ENCODE measurements at places on chromosomes 2 and 18. TPM values are rescaled to one million over a fixed set of nuclear protein-coding genes. Genes with fewer than 3 reads are reported as not detected.

FLACC1 gene
- polyA plus RNA-seq: 0.32 TPM

PPP1R1C gene
- 0.34 TPM for polyA plus RNA-seq

PTPRN gene
- 22.0 TPM for polyA plus RNA-seq

ANKRD62 gene
- polyA plus RNA-seq: not detected

CD8B2 gene
- not detected for polyA plus RNA-seq

- no peak for DNase-seq
Observed at GRCh38 chr2:119567292-119567691, 23.0 kb downstream of the CFAP221 start.

DNA sequence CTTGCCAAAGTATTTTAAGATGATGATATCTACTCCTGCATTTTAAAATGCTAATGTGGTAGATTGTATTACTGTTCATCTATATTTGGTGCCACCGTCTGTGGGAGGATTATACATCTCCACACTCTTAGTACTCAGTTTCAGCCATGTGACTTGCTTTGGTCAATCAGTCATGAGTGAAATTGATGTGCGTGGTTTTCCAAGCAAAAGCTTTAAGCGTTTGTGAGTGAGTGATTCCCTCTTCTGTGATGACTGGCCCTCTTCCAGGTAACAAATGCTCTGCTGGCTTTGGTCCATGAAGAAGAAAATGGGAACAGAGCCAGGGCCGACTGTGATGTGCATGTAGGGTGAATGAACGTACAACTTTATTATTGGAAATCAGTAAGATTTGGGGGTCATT is 330.4 kb downstream of the LPIN1 start:
- no peak for DNase-seq

- no peak for DNase-seq
Observed at GRCh38 chr18:62935994-62936393, 220.7 kb downstream of the PHLPP1 start.

- DNase-seq: no peak
Observed at GRCh38 chr2:99619151-99619550, 129.3 kb upstream of the REV1 start.

- DNase-seq: no peak
Observed at GRCh38 chr2:2921011-2921720, 456.5 kb downstream of the EIPR1 start.

- DNase-seq: peak; percentile 60
Observed at GRCh38 chr2:86477349-86477748, 36.2 kb downstream of the KDM3A start.

DNA sequence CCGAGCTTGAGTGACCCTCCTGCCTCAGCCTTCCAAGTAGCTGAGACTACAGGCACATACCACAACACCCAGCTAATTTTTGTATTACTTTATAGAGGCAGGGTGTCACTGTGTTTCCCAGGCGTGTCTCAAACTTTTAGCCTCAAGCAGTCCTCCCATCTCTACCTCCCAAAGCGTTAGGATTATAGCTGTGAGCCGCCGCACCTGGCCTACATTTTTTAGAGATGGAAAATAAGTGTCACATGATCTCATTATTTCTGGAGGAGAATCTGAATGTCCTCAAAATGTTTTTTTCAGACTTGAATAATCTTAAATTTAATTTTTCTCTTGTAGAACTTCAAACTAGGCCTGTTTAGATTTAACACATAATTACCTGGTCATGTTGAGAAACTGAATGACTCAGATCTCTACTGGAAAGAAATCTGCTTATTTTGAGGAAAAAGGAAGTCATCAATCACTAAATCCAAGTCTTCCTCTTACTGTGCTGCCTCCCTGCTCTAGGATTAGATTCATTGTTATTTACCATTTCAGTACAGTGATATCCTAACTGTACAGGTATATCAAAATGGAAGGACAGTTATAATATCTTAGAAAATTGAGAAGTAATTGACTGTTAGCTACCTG is 92.4 kb downstream of the COX7A2L start:
- peak; percentile 28 for DNase-seq

DNA sequence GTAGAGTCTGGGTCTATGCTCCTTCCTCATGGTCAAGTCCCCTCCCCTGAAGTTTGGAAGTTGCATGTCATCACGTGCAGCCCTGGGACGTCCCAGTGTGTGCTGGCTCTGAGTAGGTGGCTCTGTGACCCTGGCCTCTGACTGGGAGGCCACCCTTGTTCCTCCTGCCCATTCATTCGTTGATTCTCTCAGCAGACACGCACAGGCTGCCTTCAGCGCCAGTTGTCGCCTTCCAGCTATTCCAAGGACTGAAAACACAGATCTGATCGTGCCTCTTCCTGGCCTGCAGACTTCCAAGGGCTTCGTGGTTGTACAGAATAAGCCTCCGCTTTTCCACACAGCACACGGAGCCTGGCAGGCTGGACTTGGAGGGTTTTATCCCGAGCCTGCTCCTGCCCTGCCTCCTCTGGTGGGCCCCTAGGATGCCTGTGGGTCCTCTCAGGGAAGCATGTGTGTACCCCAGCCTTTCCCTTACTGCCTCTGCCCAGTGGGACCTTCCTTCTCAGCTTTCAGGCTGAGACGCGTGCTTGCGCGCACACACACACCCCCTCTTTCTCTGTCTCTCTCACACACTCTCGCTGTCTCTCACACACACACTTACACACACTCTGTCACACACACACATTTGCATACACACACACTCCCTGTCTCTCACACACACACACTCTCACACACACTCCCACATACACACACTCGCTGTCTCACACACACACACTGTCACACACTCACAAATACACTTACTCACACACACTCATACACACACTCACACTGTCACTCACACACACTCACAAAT is 17.7 kb downstream of the SH3BP4 start:
- DNase-seq: no peak

DNA sequence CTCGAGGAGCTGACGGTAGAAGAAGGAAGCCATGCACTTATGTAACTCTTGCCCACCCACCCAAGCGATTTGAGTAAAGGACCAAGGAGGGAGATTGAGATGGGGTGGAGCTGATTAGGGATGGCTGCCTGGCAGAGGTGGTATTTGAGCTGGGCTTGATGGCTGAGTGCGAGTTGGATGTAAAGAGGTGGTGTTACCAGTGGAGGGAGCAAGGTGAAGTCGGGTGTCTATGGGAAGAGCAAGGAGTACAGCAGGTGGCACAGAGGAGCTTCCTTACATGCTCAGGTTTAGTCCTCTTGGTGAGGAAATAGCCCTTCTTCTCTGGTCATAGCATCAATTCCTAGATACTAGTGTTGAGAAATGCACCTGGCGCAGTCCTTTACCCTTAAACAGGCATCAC is 294.2 kb upstream of the SKOR2 start:
- no peak for DNase-seq

- DNase-seq: no peak
Observed at GRCh38 chr2:7071916-7072556, 154.8 kb downstream of the RNF144A start.

DNA sequence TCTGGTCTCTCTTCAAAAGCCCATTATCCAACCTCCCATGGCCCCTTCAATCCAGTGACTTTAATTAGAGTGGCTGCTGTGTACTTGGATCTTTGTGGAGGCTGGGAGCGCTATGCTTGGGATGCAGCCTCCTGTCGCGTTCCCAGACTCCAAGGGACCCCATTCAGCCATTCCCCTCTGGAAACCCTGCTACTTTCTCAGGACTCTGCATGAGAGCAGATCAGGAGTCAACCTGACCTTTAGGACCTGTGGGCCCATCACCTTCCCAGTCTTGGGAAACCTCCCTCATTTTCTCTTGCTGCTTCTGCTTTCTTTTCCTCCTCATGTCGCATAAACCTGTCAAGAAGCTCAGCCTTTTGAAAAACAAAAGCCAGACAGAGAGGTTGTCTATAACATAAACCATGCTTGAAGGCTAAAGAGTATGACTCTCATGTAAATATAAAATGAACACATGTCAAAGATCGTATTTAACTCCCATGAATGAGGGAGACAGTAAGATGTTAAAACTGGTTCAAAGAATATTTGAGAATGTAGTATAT is 143.1 kb upstream of the PELI1 start:
- no peak for DNase-seq

DNA sequence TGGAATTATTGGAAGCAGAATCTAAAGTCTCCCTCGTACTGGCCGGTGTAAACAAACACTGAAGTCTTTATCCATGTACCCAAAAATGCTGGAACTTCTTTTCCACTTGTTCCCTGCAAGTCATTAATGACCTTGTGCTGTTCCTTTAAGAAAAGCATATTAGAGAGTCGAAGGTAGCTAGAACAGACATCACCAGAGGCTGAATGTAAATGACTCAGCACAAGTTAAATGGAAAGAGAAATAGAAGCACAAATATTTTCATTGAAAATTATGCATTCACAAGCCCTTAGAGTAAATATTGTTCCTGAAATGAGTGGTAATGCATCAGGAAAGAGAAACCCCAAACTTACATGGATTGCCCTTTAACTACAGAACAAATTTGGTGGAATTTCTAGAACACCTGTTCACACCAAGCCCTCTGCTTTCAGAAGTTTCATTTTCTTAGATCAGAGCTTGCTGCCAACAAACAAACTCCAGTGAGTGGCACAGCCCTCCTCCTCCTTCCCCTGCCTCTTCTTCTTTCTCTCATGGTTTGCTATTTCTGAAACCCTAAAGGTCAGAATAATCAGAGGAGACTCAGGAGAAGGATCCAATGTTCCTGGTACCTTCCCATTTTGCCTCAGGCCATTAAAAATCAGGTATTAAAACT is 264.3 kb downstream of the TXNL1 start:
- peak; percentile 26 for DNase-seq

- DNase-seq: no peak
Observed at GRCh38 chr18:378079-378478, 110.2 kb upstream of the THOC1 start.

GRCh38 chr2:11799826-11800225 is 53.4 kb downstream of the LPIN1 start:
- DNase-seq: no peak

GRCh38 chr2:216535454-216535995 is 36.9 kb downstream of the RPL37A start:
- DNase-seq: peak; percentile 99

DNA sequence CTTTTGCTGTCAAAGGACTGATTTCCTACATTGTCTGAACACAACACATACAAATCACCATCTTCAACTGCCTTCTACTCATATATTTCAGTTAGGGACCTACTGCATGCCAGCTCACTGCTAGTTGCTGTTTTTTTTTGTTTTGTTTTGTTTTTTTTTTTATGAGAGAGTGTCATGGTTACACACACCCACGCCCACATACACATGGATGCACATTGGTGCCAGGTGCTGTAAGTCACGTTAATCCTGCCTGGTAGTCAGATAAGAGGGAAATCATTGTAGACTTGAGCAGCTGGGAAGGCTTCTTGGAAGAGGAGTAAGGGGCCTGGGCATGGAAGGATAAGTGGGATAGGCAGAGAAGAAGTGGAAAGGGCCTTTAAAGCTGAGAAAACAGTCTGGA is 209.9 kb downstream of the TDRD15 start:
- no peak for DNase-seq

DNA sequence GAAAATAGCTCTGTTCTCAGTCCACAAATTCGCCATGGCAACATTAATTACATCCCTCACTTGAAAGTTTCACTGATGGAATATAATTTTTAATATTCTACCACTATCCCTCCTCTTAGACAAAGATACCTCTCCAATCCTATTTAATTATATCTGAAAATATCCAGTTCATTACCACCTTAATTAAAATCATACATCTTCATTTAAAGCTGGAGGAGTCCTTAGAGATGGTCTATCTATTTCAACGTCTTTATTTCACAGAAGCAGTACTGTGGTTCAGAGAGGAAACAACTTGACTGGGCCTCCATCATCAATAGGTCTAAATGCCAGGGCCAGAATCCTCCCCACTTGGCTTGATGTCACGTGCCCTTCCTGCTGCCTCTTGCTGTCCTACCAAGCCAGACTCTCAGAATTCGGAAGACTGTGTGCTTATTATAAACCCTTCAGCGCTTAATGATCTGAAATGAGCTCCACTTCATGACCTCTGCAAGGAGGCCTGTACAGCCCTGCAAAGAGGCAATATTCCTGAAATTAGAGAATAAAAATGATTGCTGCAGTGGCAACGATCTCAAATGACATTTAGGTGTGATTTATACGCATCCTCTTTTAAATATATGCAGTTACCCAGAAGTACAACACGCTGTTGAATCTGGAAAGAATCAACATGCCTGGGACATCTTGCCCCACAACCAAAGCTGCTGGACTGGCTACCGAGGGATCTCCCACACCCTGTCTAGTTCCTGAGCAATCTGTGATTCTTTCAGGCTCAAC is 146.3 kb downstream of the TMEM163 start:
- DNase-seq: no peak

DNA sequence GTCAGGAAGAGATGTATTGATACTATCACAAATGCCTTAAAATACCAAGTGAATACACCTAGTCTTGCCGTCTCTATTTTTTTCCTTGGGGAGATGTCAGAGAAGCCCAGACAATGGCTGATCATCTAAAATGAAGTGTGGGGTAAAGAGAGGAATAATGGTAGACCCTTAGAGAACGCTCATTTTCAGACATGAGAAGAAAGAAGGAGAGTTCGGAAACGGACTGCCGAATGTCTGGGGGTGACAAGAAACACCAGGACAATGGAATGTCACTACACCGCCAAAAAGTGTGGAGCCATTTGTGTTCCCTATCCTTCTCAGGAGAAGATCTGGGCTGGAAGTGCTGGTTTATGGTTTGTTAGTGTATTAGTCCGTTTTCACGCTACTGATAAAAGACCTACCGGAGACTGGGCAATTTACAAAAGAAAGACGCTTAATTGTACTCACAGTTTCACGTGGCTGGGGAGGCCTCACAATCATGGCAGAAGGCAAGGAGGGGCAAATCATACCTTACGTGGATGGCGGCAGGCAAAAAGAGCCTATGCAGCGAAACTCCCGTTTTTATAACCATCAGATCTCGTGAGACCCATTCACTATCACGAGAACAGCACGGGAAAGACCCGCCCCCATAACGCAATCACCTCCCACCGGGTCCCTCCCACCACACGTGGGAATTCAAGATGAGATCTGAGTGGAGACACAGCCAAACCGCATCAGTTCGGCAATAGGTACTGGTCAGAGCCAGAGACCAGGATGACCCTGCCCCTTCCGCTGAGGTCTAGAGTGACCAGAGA is 743.7 kb downstream of the GALR1 start:
- DNase-seq: no peak
